ENCODE measurements at places on chromosomes 7 and 10. TPM values are rescaled to one million over a fixed set of nuclear protein-coding genes. Genes with fewer than 3 reads are reported as not detected.

DNA sequence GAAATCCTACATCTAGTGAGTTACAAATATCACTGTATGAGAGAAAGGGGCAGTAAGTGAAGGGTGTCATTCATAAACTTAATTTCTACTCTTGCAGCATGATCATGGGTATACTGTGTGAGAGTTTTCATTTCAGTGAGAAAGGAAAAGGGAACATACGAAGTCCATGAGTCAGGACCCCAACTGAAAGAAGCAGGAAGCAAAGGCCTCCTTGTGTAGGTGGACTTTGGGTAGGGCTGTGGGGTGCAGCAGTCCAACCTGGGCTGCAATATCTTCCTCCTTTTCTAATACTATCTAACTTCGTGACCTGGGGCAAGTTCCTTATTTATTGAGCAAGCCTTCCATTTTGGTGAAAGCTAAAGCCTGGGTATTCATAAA is 248.2 kb upstream of the TCF7L2 start:
- no peaks in the 10 kb centered on the region for H3K27me3 ChIP-seq
- H3K36me3 ChIP-seq = peaks cover 6% of the 10 kb centered on the region
- H3K4me1 ChIP-seq = peaks cover 17% of the 10 kb centered on the region
- no peak overlapping the region for H3K27ac ChIP-seq
- DNase-seq = no peak
- no peak overlapping the region for H3K4me3 ChIP-seq

GRCh38 chr10:4541292-4541691 is 284.7 kb upstream of the AKR1E2 start:
- H3K27me3 ChIP-seq = no peaks in the 10 kb centered on the region
- H3K27ac ChIP-seq = no peak overlapping the region
- peaks cover 8% of the 10 kb centered on the region for H3K36me3 ChIP-seq
- no peak for DNase-seq
- H3K4me3 ChIP-seq = no peak overlapping the region
- H3K4me1 ChIP-seq = peaks cover 7% of the 10 kb centered on the region

- H3K36me3 ChIP-seq = peaks cover 12% of the 10 kb centered on the region
- peak overlapping the region; percentile 35 for H3K27ac ChIP-seq
- no peak for DNase-seq
- no peaks in the 10 kb centered on the region for H3K27me3 ChIP-seq
These were observed 76.4 kb upstream of the LRRC17 start for GRCh38 chr7:102836191-102836919.

GRCh38 chr10:761376-761775 is 71.9 kb upstream of the DIP2C start:
- H3K4me3 ChIP-seq = no peak overlapping the region
- no peaks in the 10 kb centered on the region for H3K36me3 ChIP-seq
- H3K4me1 ChIP-seq = no peaks in the 10 kb centered on the region
- no peak for DNase-seq
- H3K27ac ChIP-seq = no peak overlapping the region
- peaks cover 12% of the 10 kb centered on the region for H3K27me3 ChIP-seq

DNA sequence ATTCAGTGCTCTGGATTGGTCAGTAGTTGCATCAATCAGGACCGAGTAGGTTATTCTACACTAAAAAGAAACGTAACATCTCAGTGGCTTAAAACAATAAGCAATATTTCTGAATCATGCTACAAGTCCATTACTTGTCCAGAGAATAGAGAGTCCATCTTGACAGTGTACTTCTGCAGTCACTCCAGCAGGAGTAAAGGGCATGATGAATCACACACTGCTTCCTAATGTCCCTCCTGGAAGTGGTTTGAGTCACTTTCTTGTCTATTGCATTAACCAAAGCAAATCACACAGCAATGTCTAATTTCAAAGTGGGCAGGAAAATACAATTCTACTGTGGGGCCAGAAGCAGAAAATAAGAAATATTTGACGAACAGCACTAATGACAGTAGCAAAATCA is 124.8 kb downstream of the TSPAN12 start:
- no peak for DNase-seq
- H3K4me1 ChIP-seq = peaks cover 4% of the 10 kb centered on the region
- peaks cover 6% of the 10 kb centered on the region for H3K27me3 ChIP-seq
- H3K4me3 ChIP-seq = no peak overlapping the region
- H3K36me3 ChIP-seq = no peaks in the 10 kb centered on the region
- H3K27ac ChIP-seq = no peak overlapping the region

Gene ALKBH4
- 11.2 TPM for total RNA-seq

Gene INTS15
- 44.1 TPM for total RNA-seq

Gene METTL27
- total RNA-seq = 8.5 TPM

Gene PLA2G12B
- 1.2 TPM for total RNA-seq

Gene FAM13C
- total RNA-seq = 10.1 TPM

Gene BICC1
- total RNA-seq = 15.2 TPM
